Activated CD8-positive, alpha-beta T cell treated with anti-CD3 and anti-CD28 coated beads for 36 hours (primary cell): ENCODE measurements at places on chromosomes 4 and X. TPM values are rescaled to one million over a fixed set of nuclear protein-coding genes. Genes with fewer than 3 reads are reported as not detected.

GRCh38 chr4:137800861-137801260 is 268.6 kb upstream of the PCDH18 start:
- H3K4me3 ChIP-seq, result no peak overlapping the region
- no peaks in the 10 kb centered on the region for H3K4me1 ChIP-seq
- H3K27ac ChIP-seq, result no peak overlapping the region
- no peaks in the 10 kb centered on the region for H3K36me3 ChIP-seq
- no peak for DNase-seq

The MED28 gene
- 56.3 TPM for total RNA-seq

DNA sequence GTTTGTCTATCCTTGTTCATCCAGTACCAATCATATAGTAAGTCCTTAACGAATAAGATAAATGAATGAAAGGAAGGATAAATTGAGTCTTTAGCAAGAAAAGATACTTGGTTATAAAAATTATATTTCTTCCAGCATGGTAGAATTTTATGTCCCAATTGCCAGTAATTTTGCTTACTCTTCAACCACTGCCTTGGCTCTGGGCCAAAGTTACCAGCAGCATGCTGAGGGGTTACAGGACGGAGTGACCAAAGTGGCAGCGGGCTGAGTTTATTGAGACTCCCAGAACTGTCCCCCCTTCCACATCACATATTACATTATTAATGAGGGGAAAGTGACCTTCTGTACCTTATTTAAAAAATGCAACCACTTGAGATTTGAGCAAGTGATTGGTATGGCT is 121.7 kb downstream of the RASGEF1B start:
- no peaks in the 10 kb centered on the region for H3K4me1 ChIP-seq
- DNase-seq, result no peak
- no peak overlapping the region for H3K4me3 ChIP-seq
- H3K27me3 ChIP-seq, result peaks cover 4% of the 10 kb centered on the region
- H3K27ac ChIP-seq, result no peak overlapping the region
- no peaks in the 10 kb centered on the region for H3K36me3 ChIP-seq

DNA sequence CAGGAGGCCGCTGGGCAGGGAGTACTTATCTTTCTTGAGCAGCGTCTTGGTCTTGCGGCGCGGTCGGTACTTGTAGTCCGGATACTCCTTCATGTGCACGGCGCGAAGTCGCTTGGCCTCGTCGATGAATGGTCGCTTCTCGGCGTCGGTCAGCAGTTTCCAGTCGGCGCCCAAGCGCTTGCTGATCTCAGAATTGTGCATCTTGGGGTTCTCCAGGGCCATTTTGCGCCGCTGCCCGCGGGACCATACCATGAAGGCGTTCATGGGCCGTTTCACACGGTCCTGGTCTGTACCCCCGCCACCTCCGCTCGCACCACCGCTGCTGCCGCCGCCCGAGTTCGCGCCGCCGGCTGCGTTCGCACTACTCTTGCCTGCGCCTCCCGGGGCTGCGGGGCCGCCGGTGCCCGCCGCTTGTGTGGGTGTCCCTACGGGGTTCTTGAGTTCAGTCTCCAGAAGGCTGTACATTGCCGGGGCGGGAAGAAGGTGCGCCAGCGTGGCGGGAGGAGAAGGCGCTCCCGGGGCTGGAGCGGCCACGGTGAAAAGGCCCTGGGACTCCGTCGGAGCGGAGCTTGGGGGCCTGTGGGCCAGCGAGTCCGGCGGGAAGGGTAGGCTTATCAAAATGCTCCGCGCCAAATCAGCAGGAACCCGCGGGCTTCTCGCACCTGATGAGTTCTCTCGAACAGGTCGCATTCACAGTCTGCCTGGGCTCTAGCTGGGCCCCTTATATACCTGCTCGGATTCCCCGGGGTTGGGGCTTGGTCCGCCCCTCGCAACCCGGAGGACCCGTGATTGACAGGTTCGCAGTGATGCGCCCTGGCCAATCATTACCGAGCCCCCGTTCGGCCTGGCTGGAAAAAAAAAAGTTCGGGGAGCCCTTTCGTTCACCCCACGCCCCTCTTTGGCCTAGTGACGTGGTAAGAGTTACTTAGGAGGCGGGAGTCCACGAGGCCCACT is at the start of gene SOX3:
Gene SOX3, minus strand, starts transcription at position 699 of the 954 bp plus-strand sequence. Its CDS starts 9 bp downstream, at position 690.
- H3K27me3 ChIP-seq, result peaks cover 59% of the 10 kb centered on the region
- peaks cover 5% of the 10 kb centered on the region for H3K4me1 ChIP-seq
- H3K4me3 ChIP-seq, result no peak within 1 kb of the TSS
- no peak for DNase-seq

- peaks cover 2% of the 10 kb centered on the region for H3K27me3 ChIP-seq
- peak overlapping the region; percentile 85 for H3K27ac ChIP-seq
- peak overlapping the region; percentile 81 for H3K4me3 ChIP-seq
- H3K4me1 ChIP-seq, result peaks cover 30% of the 10 kb centered on the region
- H3K36me3 ChIP-seq, result no peaks in the 10 kb centered on the region
- DNase-seq, result peak; percentile 72
Measured at GRCh38 chr4:148445071-148445859, 3.1 kb upstream of the NR3C2 start.

DNA sequence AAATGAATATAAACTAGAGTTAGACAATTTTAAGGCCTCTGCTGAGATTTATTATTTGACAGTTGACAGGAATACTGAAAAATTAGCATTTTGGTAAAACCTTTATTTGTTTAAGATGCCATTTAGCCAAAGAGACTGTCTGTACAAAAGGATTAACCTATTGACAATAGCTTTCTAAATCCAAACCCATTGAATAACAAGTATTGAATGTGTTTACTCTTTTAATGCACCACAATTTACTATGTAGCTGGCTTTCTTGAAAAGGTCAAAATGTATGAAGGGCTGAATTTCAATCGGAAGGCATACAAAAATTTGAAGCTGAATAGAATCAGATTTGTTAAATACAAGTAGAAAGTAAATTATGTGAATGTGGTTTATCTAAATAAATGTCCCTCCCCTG is 374.5 kb downstream of the TEX13C start:
- H3K4me1 ChIP-seq, result no peaks in the 10 kb centered on the region
- no peaks in the 10 kb centered on the region for H3K36me3 ChIP-seq
- H3K4me3 ChIP-seq, result no peak overlapping the region
- no peak for DNase-seq
- no peaks in the 10 kb centered on the region for H3K27me3 ChIP-seq

- DNase-seq, result no peak
- peaks cover 4% of the 10 kb centered on the region for H3K27me3 ChIP-seq
- peaks cover 12% of the 10 kb centered on the region for H3K4me1 ChIP-seq
- H3K36me3 ChIP-seq, result no peaks in the 10 kb centered on the region
- no peak overlapping the region for H3K4me3 ChIP-seq
- no peak overlapping the region for H3K27ac ChIP-seq
Measured at GRCh38 chr4:165006456-165006855, 25.3 kb upstream of the TRIM60 start.

DNA sequence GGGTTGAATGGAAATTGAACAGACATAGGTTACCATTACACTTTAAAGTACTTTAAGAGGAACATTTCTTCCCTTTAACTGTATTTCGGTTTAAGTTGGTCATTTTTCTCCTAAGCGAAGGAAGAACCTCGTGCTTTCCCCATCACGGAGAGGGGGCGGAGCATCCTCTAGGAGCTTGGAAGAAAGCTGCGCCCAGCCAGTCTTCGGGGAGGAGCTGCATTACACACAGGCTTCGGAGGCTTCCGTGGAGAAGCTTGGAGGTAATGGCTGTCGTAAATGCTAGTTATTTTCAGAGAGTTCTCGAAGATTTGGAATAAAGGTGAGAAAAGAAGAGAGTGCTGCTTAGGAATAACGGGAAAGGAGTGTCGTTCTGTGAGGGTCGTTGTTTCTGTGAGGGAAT is at the start of gene PWWP3B:
Gene PWWP3B, plus strand, starts transcription at position 199 of the 400 bp plus-strand sequence. CDS start 37,128 bp downstream, outside the sequence.
- H3K4me1 ChIP-seq, result no peaks in the 10 kb centered on the region
- DNase-seq, result no peak
- H3K27me3 ChIP-seq, result no peaks in the 10 kb centered on the region
- no peak within 1 kb of the TSS for H3K27ac ChIP-seq
- H3K36me3 ChIP-seq, result no peaks in the 10 kb centered on the region
- H3K4me3 ChIP-seq, result no peak within 1 kb of the TSS

GRCh38 chrX:96389281-96390047 is 295.2 kb upstream of the DIAPH2 start:
- no peaks in the 10 kb centered on the region for H3K27me3 ChIP-seq
- no peaks in the 10 kb centered on the region for H3K4me1 ChIP-seq
- no peak for DNase-seq
- no peaks in the 10 kb centered on the region for H3K36me3 ChIP-seq
- no peak overlapping the region for H3K27ac ChIP-seq

The PRDM5 gene
- total RNA-seq, result 0.52 TPM
